Activated naive CD4-positive, alpha-beta T cell treated with anti-CD3 and anti-CD28 coated beads, Interleukin-2, amount 50 U/mL, for 16 hours (primary cell): ENCODE measurements at places on chromosomes 1 and 21.
A peak's percentile ranks its signal among the peaks of the same experiment; 100 is the strongest.

DNA sequence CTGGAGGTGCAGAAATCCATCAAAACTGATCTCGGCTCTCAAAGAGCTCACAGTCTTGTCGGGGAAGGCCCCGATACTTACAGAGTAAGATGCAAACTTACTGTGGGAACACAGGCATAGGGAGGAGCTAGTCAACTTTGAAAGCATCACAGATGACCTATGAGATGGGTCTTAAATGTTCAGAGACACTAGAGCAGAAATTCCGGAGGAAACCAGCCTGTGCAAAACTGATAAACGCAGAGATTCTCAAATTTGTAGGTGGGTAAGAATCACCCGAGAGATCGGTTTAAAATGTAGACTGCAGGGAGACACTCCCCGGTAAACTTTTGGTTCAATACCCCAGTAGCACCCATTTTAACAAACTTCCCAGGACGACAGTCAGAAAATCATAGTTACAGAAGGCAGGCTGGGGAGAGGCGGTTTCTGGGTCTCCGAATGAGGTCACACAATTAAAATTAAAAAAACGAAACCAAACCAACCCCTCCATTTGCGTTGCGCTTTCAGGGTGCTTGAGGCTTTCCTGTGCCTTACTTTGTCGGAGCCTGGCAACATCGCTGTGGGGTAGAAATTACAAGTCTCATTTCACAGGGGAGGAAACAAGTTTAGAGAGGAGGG lies 755 bp upstream of the THRAP3 start:
- peak; percentile 21 for DNase-seq

GRCh38 chr1:156709757-156710489 lies 4.5 kb upstream of the CRABP2 start:
- DNase-seq = no peak

DNA sequence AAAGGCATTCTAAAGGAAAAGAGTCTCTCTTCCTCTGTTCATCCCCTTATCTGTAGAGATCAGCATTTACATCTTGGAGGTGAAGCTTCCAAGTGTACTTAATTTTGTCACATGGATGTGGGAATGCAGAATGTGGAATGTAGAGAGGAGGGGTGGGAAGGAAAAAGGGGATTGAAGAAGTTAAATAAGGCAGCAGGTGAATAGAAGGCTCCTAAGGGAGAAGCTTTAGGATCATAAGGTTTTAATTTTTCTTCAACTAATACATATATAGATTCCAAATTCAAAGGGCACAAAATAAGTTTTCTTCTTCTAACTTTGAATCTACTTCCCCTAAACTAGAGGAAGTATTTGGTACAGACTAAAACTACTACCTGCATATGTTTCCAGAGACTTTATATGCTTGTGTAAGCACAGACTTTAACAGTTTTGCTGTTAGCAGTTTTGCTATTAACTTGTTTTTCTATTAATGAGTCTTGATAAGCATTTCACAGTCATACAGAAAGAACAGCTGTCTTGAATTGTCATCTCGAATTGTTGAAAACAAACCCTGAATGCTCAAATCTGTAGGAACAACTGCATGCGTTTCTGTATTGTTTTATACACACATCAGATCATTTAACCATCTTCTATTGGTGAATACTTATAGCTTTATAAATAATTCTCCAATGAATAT lies 12.7 kb downstream of the TENT5C start:
- DNase-seq = no peak

- DNase-seq = no peak
Measured at GRCh38 chr1:25936947-25937346, 30.7 kb upstream of the STMN1 start.

DNA sequence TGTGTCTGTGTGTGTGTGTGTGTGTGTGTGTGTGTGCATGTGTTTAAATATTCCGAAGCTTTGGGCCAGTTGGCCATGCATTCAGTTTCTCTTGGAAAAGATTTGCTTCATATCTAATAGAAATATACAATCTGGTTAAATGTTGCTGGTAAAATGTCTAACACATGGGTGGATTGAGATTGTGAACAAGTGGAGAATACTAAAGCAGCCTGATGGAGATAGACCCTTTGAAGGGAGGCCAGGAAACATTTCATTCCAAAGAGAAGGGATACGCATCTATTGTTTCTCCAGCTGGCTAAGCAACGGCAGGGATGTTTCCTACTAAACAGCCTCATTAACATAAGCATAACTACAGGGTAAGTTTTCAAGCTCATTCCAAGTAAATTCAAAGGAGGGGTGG lies 257.5 kb upstream of the PTBP2 start:
- DNase-seq = no peak

DNA sequence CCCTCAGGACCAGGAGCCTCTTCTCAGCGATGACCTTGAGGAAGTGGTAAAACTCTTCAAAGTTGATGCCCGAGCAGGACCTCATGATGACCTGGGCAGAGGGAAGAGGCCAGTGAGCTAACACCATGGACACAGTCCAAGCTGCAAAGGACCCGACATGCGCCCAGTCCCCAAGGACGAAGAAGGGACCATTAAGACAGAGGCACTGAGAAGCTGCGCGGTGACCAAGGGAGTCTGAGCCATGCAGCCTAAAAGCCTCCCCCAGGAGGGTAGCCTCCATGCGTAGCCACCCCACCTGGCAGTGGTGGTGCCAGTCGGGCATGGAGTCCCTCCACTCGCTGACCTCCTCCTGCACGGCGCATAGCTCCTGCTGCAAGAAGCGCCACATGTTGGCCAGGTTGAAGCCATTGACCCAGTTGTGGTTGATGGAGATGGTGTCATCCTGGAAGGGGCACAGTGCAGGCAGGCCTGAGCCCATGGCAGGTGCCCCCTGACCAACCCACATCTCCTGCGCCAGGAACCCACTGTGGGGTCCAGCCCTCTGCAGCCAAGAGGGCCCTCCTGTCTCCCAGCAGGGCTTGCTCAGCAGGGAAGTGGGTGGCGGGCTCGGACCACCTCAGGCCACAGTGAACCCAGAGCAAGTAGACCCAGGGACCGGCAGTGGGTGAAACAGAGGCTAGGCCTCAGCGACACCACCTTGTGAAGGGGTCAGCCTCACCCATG lies 2.4 kb downstream of the JMJD4 start:
- no peak for DNase-seq

- no peak for DNase-seq
Measured at GRCh38 chr1:226764533-226764932, 25.5 kb upstream of the ITPKB start.

DNA sequence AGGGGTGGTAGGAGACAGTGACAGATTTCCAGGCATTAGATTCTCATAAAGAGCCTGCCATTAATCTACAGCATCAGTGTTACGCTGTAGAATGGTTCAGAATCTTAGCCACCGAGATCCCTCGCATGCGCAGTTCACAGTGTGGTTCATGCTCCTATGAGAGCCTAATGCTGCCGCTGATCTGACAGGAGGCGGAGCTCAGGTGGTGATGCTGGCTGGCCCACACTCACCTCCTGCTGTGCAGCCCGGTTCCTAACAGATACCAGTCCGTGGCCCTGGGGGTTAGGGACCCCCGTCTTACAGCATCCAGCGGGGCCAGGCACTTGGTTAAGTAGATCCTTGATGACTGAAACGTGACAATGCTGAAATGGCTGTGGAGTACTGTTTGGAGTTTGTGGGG lies 163.6 kb upstream of the C1orf21 start:
- peak; percentile 14 for DNase-seq

GRCh38 chr1:2493691-2494322 lies 17.7 kb downstream of the PLCH2 start:
- DNase-seq = no peak

GRCh38 chr1:231750818-231751362 lies 124.3 kb downstream of the DISC1 start:
- DNase-seq = no peak

- no peak for DNase-seq
Measured at GRCh38 chr1:200258447-200259375, 151.1 kb downstream of the ZNF281 start.

DNA sequence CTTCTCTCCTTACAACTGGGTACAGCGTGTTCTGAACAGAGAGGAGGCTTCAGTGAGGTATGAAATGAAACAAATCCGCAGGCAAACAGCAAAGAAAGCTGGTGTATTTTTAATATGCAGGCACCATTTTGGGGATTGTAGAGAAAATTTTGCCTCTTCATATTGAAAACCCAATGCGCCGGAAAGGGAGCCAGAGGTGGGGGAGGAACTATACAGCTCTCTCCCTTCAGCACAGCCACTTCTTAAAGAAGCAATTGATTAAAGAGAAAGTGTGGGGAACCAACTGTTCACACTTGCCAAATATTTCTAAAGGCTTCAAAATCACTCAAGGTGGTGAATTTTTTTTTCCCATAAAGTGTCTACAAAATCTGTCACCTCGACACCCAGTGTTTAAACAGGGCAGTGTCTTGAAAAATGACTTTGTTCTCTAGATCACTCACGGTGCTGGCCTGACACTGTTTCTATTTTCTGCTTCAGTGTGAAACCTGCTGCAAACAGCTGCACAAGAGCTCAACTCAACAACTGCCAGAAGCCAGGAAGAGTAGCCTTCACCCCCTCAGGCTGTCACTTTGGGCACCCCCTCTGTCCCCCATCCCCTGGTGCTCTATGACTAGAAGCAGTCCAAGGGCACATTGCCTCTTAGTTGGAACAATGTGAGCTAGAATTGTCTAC lies 123.8 kb upstream of the CTTNBP2NL start:
- DNase-seq = no peak

- no peak for DNase-seq
Measured at GRCh38 chr21:29025328-29025713, 853 bp downstream of the USP16 start.

GRCh38 chr1:28160782-28161266 lies 15.7 kb downstream of the PTAFR start:
- no peak for DNase-seq

DNA sequence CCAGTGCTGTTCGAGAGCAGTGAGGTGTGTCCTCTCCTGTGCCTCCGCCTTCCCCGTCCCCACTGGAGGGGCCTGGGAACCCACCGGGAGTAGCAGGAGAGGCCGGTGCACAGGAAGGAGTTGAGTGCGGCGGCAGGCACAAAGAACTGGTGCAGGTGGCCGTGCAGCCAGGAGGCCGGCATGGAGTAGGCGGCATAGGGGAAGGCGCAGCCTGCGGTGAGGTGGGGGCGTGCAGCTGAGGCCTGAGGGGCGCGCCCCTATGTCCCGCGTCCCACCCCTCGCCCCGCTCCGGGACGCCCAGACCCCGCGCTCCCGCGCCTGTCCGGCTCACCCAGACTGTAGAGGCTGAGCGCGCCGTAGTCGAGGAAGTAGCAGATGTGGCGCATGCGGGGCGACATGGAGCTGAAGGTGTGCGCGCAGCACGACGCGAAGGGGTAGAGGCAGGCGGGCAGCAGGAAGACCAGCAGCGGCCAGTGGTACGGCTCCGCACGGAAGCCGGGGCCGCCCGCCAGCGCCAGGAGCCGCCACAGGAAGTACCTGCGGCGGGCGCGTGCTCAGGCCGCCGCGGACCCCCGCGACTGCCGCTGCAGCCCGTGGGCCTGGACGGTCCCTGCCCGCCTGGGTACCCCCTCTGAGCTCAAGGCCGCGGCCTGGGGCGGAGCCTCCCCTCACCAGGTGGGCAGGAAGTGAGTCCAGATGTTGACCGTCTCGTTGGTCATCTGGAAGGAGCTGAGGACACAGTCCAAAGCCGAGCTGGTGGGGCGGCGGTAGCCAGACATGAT lies 2.2 kb downstream of the PAQR6 start:
- peak; percentile 44 for DNase-seq

DNA sequence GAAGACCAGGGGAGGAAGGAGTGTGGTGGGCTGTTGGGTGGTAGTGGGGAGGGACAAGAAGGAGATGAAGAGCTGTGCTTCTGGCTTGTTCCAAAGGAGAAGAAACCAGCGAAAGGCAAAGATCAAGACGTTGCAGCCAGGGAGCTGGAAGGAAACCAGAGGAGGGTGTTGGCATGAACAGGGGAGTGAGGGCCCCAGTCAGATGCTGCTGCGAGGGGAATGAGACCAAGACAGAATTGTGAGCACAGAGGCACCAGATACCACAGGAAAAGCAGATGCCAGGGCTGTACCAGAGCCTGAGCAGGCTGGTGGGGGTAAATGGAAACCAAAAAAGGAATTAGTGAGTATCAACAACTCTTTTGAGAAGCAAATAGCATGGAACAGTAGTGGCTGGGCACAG lies 6.0 kb downstream of the LAD1 start:
- DNase-seq = no peak

DNA sequence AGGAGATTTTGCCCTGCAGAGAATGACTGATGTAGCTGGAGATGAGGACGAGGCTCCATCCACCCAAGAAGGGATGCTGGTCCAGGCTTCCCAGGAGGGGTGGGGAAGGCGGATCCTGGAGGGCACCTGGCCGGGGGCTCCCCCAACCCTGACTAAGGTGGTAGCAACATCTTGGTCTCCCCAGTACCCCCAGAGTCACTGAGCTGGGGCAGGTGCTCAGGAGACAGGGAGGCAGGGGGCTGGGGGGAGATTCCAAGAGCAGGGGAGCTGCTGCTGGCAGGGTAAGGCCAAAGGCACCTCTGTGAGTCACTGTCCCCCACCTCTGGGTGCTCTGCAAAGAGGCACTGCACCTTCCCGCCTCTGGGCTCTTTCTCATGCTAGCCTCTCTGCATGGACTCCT lies 24.0 kb downstream of the CDCA8 start:
- DNase-seq = no peak

DNA sequence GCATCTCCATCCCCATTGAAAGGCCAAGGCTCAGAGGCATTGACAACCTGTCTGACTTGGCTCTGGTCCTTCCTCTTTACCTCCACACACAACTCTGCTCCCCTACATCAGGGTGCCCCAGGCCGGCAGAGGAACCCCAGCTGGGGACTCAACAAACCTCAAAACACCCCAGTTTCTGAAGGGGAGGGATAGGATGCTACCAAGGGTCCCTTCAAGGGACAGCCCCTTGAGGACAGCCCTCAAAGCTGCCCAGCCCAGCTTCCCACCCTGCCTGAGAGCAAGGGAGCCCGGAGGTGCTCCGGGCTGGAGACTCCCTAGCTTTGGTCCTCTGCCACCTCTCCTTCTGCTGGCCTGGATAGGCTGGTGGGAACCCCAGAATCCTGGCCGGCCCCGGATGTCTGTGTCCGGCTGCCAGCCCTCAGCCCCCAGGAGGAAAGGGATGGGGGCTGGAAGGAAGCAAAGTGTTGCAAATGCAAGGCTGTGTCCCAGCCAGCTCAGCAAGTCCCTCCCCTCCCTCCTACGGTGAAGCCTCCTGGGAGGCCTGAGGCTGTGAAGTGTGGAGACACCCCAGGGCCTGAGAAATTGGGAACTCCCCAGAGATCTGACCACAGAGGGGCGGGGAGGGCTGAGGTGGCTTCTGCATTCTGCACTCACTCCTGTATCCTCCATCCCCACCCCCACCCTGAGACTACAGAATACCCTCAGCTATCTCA lies 1.1 kb upstream of the MARCKSL1 start:
- peak; percentile 39 for DNase-seq

GRCh38 chr1:86704972-86705664 lies 742 bp downstream of the SH3GLB1 start:
- DNase-seq = no peak

DNA sequence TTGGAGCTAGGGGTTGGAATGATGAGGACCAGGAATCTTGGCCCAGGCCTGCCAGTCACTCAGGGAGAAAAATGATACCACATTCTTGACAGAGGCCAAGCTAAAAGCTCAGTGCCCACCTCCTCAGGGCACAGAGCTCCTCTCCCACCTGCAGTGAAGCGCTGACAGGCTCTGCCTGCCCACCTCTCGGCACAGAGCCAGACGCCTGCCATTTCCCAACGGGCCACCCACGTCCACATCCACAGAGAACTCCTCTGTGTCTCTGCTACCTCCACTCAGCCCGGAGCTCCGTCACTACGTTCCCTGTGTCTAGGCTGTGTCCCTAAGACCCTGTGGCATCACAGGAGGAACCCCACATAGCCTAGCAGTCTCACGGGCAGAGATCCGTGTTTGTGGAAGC lies 60.8 kb downstream of the MRPL37 start:
- no peak for DNase-seq

- DNase-seq = no peak
Measured at GRCh38 chr1:92037400-92037799, 7.6 kb downstream of the EPHX4 start.
